ENCODE measurements at places on chromosomes 1 and 21. TPM values are rescaled to one million over a fixed set of nuclear protein-coding genes. Genes with fewer than 3 reads are reported as not detected.
A peak's percentile ranks its signal among the peaks of the same experiment; 100 is the strongest.

DNA sequence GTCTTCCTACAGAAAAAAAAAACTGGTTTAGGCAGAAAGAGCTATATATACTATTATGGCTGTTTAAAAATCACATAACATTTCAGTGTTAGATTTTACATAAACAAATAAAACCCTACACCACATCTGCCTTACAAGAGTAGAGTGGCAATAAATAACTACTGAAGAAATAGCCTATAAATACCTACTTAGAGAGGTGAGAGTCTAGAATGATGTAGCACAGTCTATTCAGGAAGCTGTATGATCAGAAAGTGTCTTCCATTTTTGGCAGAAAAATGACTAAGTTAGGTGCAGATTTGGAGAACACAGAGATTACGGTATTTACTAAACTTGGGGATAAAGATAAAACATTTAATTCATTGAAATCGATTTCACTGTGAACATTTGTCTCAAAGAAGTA is 75.5 kb downstream of the VAV3 start:
- ATAC-seq = no peak

- no peak for ATAC-seq
Observed at GRCh38 chr21:34180826-34181359, 107.5 kb downstream of the MRPS6 start.

GRCh38 chr1:18972531-18972930 is 16.1 kb upstream of the IFFO2 start:
- peak; percentile 37 for ATAC-seq

DNA sequence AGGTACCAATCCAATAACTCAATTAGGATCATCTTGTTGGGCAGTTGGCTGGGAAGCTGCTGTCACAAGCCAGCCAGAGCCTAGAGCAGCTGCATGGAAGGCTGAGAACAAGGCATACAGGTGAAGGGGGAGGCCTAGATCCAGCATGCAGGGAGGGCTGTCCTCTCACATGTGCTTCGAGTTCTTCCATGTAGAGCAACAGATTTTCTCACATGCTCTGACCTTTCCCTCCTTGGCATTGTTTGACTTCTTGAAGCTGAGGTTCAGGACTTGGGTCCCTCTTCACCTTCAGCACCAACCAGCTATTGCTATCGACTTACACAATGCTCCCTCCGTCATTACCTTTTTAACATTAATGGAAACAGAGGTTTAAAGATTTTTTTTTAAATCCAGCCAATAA is 257.7 kb downstream of the ATG4C start:
- ATAC-seq = no peak

GRCh38 chr21:44853601-44854390 is 19.7 kb downstream of the PTTG1IP start:
- no peak for ATAC-seq

GRCh38 chr1:218557731-218558130 is 212.6 kb downstream of the TGFB2 start:
- ATAC-seq = peak; percentile 26

DNA sequence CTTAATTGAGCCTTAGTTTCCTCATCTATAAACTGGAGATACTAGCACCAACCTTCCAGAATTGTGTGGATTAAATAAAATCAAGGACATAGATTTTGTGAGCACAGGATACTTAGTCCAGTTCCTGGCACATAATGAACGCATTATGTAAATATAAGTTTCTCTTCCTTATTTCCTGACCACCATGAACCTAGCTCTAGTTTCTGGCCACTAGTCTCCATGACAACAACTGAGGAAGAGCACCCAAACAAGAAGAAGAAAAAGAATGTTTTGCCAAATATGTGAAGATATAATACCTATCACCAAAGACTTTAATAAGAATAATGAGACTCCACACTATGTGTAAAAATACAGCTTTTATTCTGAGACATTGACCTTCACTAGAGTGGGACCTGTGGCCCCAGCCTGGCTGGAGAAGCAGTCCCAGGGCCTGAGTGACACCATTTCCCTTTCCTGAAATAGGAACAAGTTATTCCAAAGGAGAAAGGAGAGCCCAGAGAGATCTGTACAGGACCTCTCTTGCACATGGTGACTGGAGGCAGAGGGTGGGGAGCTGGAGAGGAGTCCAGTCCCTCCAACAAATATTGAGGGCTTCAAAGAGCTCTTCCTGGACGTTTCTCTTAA is 940 bp upstream of the USF1 start:
- ATAC-seq = no peak

DNA sequence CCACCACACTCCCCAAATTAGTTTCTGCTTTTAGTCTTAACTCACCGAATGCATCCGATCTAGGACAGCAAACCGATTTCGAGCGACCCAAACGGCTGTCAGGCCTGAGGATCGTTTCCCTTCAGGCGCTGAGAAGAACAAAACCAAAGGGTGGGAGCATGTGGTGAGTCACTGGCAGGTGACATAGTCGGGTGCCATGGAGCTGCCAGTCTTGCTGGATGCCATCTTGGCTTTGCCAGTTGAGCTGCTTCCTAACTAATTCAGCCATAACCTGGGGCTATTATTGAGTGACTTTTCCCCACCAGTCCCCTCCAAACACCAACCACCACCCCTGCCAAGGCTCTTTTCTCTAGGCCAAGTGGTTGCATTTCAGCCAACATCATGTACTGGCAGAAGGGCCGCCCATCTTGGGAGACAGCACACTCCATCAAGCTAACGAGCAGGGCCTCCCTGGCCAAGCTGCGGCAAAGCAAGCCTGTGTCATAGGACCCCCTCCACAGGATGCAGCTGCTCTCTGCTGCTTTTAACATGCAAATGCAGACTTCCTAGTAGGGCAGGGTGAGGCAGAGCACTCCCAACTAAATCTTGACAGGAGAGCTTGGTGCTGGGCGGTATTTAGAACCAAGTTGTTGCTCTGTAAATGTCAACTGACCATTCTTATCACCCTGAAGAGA is 22.3 kb upstream of the PEX19 start:
- ATAC-seq = peak; percentile 31

- ATAC-seq = no peak
Observed at GRCh38 chr1:119631086-119631432, 17.0 kb downstream of the ZNF697 start.

- no peak for ATAC-seq
Observed at GRCh38 chr1:156525856-156526489, 25.4 kb upstream of the MEF2D start.

DNA sequence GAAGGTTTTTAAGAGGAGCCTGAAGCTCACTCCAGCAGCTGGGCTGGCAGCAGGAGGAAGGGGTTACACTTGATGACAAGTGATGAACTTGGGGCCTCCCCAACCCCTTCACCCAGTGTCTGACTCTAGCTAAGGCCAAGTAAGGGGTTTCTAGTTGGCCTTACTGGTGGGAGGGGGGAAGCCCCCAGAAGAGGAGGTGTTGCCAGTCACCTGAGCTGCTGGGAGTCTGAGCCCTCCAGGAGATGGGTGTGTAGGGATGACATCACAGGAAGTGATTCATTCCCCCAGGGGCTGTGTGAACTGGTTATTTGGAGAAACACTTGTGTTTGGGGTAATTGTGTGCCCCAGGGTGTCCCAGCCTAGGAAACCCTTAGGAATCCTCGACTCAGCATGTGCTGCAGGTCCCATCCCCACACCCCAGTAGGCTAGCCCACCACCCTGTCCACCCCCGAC is 3.1 kb downstream of the PADI1 start:
- peak; percentile 56 for ATAC-seq

- ATAC-seq = no peak
Observed at GRCh38 chr1:94958081-94958480, 31.2 kb upstream of the CNN3 start.

DNA sequence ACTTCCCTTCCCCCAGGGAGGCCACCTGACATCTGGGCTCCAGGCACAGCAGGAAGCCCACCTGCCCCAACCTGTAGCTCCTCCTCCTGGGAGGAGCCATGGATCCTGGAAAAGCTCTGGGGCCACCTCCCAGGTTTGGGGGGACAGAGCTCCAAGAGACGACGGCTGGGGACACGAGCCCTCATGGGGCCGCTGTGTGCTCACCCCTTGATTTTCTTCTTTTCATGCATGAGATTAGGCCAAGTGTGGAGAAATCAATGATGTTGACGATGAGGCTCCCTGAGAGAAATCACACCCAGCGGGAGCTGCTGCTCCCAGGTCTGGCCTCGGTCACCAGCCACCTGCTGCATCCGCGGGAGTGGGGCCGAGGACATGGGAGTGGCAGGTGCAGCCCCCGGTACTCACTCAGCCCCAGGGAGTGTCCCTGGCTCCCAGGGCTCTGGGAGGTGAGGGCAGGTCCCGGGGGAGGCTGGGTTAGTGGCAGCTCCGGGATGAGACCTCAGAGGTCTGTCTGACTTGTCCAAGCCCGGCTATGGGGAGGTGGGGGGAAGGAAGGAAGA is 8.7 kb downstream of the TNFRSF14 start:
- ATAC-seq = no peak

DNA sequence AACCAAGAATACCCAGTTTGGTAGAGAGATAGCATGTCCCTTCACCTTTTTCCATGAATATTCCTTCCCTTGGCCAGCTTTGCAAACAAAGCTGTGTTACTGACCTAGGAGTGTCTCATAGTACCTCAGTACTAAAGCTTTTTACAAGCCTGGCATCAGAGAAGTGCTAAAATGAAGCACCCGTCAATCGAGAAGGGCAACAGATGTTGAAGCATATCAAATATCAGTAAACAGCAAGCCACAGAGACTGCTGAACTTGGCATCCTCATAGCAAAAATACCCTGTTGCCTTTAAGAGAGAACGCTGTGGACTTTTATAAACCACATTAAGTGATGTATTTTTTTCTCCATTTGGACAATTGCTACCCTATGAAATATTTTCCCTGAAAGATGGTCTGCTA is 128.6 kb upstream of the HOOK1 start:
- ATAC-seq = no peak

DNA sequence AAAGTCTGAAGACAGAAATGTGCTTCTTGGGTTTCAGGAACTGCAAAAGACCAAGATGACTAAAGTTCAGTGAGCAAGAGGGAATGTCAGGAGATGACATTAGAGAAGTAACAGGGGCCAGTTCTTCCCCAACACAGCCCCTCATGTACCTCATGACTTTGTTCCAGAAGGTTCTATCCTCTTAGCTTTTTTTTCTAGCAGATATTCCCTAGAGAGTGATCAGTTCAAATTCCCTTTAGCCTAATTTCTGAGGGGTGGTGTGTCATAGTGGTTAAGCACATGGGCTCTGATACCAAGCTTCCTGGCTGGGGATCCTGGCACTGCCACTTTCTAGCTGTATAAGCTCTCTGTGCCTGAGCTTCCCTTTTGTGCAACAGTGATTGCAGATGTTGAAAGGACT is 108.0 kb downstream of the LBR start:
- no peak for ATAC-seq

- ATAC-seq = no peak
Observed at GRCh38 chr1:26538480-26539412, 9.2 kb downstream of the RPS6KA1 start.

CAMK2N1 gene
- 7.7 TPM for total RNA-seq

ABCA4 gene
- 0.08 TPM for total RNA-seq

G0S2 gene
- 2.3 TPM for total RNA-seq

GJA4 gene
- 2.0 TPM for total RNA-seq
